ENCODE measurements at places on chromosomes 3 and 15. TPM values are rescaled to one million over a fixed set of nuclear protein-coding genes. Genes with fewer than 3 reads are reported as not detected.

GRCh38 chr3:141243271-141243707, 11.7 kb downstream of the PXYLP1 start:
- peaks cover 60% of the 10 kb centered on the region for H3K4me1 ChIP-seq
- H3K27me3 ChIP-seq, result no peaks in the 10 kb centered on the region
- H3K36me3 ChIP-seq, result peaks cover 60% of the 10 kb centered on the region
- H3K27ac ChIP-seq, result peak overlapping the region; percentile 87
- peak overlapping the region; percentile 32 for H3K4me3 ChIP-seq

- peak overlapping the region; percentile 63 for H3K27ac ChIP-seq
- H3K4me1 ChIP-seq, result peaks cover 19% of the 10 kb centered on the region
- H3K36me3 ChIP-seq, result peaks cover 52% of the 10 kb centered on the region
- peak; percentile 75 for DNase-seq
- H3K4me3 ChIP-seq, result no peak overlapping the region
These were observed 6.2 kb upstream of the TLR9 start for GRCh38 chr3:52231502-52232278.

DNA sequence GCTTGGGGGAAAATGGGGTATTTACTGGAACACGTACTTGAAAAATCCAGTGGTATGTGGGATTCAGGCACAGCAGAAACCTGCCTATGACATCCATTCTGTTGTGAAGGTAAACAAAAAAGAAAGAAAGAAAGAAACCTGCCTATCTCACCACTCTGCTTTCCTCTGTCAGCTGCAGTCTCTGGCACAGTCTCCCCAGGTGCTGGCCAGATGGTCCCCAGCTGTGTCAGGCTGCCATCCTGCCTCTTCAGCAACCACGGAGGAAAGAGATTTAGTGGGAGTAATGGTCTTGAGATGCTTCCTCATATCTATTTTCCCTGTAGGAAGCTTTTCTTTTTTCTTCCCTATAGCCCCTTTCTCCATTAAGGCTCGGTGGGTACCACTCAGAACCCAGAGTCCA, 2.5 kb upstream of the PXYLP1 start:
- peaks cover 11% of the 10 kb centered on the region for H3K27me3 ChIP-seq
- peaks cover 37% of the 10 kb centered on the region for H3K4me1 ChIP-seq
- DNase-seq, result no peak

The MESP2 gene
- total RNA-seq, result 0.41 TPM

DNA sequence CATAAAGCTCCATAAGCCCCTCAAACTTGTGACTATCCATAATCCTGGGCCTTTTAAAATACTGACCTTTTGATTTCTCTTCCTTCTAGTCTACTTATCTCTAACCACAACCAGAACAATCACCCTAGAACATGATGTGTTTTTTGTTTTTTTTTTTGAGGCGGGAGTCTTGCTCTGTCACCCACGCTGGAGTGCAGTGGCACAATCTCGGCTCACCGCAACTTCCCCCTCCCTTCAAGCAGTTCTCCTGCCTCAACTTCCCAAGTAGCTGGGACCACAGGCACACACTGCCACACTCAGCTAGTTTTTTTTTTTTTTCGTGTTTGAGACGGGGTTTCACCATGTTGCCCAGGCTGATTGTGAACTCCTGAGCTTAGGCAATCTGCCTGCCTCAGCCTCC, 25.1 kb downstream of the VPS39 start:
- no peak overlapping the region for H3K4me3 ChIP-seq
- H3K36me3 ChIP-seq, result peaks cover 77% of the 10 kb centered on the region
- H3K4me1 ChIP-seq, result no peaks in the 10 kb centered on the region
- no peaks in the 10 kb centered on the region for H3K27me3 ChIP-seq
- no peak overlapping the region for H3K27ac ChIP-seq

DNA sequence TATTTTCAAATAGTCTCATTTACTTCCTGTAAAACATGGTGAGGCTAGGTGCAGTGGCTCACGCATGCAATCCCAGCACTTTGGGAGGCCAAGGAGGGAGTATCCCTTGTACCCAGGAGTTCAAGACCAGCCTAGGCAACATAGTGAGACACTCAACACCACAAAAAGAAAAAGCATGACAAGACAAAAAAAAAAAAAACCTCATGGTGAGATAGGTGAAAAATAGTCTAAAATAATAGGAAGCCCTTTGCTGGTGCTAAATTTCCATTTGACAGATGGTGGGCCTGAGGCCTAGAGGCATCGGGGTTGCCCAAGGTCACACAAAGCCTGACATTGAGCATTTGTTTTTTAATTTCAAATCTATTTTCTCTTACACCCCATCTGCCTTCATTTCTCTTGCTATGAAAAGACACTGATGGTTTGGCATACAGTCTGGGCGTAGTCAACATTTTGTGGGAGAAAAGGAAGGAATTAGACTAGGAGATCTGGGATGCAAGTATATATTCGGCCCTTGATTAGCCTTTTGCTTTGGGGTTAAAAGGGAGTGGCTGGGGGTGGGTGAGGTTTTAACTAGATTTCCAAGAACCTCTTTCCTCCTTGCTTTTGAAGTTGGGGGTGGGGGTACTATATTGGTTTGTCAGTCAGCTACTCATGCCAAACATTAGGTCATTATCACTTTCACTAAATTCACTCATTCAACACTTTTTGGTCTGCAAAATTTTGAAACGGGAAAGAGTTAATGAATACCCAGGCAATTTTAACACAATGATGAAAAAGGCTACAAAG, 11.3 kb downstream of the RAB8B start:
- peak overlapping the region; percentile 63 for H3K4me3 ChIP-seq
- H3K4me1 ChIP-seq, result peaks cover 83% of the 10 kb centered on the region
- peak overlapping the region; percentile 73 for H3K27ac ChIP-seq
- DNase-seq, result no peak
- H3K36me3 ChIP-seq, result peaks cover 75% of the 10 kb centered on the region

- no peak overlapping the region for H3K4me3 ChIP-seq
- no peaks in the 10 kb centered on the region for H3K4me1 ChIP-seq
- peaks cover 2% of the 10 kb centered on the region for H3K27me3 ChIP-seq
- no peak overlapping the region for H3K27ac ChIP-seq
- no peaks in the 10 kb centered on the region for H3K36me3 ChIP-seq
These were observed 97.9 kb downstream of the PLD1 start for GRCh38 chr3:171712171-171712938.

GRCh38 chr3:21879184-21879886, 128.3 kb upstream of the ZNF385D start:
- no peak overlapping the region for H3K27ac ChIP-seq
- H3K4me1 ChIP-seq, result no peaks in the 10 kb centered on the region
- DNase-seq, result no peak
- no peaks in the 10 kb centered on the region for H3K27me3 ChIP-seq
- H3K36me3 ChIP-seq, result no peaks in the 10 kb centered on the region

The SCN11A gene
- total RNA-seq, result 0.02 TPM

- no peak overlapping the region for H3K4me3 ChIP-seq
- H3K4me1 ChIP-seq, result no peaks in the 10 kb centered on the region
- H3K27me3 ChIP-seq, result no peaks in the 10 kb centered on the region
- DNase-seq, result no peak
- H3K36me3 ChIP-seq, result no peaks in the 10 kb centered on the region
These were observed 12.3 kb upstream of the CTDSPL start for GRCh38 chr3:37849146-37849923.

The TMEM89 gene
- total RNA-seq, result 0.80 TPM

DNA sequence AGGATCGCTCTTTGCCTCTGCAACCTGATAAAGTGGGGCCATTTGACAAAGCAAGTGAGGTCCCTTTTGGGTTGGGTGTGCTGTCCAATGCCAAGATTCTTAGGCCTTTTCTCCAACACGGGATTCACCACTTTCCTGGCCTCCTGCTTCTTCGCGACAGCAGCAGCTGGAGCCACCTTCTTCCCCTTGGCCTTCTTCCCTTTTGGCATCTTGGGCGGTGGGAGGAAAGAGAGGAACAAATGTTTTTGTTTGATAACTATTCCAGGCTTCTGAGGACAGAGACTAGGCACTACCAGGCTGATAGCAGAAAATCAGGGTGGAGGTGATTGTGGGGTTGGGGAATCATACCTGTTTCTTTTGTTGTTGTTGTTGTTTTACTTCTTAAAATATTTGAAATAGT, 30.0 kb upstream of the FAM81A start:
- no peak for DNase-seq
- H3K4me3 ChIP-seq, result no peak overlapping the region
- no peaks in the 10 kb centered on the region for H3K36me3 ChIP-seq
- H3K27ac ChIP-seq, result no peak overlapping the region

DNA sequence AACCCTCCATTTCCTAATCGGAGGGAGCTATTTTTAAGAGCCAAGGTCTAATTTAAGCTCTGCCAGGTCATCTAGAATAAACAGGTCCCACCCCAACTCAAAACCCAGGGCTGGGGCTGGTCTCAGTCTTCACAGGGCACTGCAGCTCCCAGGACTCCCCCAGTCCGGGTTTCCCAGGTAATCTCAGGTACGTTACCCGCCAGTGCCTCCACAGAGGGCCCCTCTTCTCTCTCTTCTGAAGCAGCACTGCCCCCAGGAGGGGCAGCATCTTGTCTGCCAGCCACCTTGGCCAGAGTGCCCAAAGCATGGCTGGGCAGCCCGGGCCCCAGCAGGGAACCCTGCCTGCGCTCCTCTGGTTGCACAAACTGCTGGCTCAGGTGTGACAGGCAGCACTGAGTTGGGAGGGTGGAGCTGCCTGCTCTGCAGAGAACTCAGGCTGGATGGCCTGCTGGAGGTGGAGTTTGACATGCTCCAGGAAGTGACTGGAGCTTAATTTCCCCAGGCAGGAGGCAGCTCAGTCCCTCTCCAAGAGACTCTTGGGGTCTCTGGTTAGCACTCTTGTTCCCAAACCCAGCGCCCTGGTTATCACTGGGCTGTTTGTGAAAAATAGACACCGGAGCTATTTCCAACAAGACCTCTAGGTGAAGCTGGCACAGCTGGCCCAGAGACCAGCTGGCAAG, at the start of gene PLA2G4F:
TSS of gene PLA2G4F (minus strand) at position 394 of the 680 bp plus-strand sequence. CDS start at position 307, 87 bp downstream.
- H3K4me1 ChIP-seq, result no peaks in the 10 kb centered on the region
- H3K36me3 ChIP-seq, result peaks cover 3% of the 10 kb centered on the region
- no peaks in the 10 kb centered on the region for H3K27me3 ChIP-seq

GRCh38 chr15:101239724-101240136, 12.1 kb downstream of the CHSY1 start:
- DNase-seq, result no peak
- H3K4me3 ChIP-seq, result peak overlapping the region; percentile 68
- peaks cover 77% of the 10 kb centered on the region for H3K4me1 ChIP-seq
- H3K27ac ChIP-seq, result peak overlapping the region; percentile 89

DNA sequence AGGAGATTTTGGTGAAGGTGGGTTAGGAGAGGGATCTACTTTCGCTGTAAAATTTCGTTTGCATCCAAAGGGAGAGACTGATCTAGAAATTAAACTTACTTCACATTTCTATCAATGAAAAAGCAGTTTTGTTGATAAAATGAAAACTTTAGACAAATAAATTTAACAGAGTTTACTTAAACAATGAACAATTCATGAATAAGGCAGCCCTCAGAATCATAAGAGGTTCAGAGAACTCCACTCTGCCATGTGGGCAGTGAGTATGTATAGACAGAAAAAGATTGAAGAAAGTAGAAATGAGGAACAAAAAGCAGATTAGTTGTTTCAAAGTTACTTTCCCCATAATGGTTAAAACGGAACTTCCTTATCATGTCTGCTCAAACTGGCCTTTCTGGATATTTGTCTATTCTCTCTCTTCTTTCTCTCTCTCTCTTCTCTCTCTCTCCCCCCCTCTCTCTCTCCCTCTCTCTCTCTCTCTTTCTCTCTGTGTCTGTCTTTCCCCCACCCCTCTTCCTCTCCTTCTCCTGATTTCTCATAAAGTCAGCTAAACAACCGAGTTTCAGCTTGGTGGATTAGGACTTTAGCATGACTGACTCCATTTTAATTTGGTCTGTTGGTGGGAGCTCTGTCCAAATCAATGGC, 248.9 kb downstream of the TJP1 start:
- H3K4me1 ChIP-seq, result peaks cover 3% of the 10 kb centered on the region
- no peak overlapping the region for H3K4me3 ChIP-seq
- peaks cover 48% of the 10 kb centered on the region for H3K27me3 ChIP-seq
- no peaks in the 10 kb centered on the region for H3K36me3 ChIP-seq
- H3K27ac ChIP-seq, result no peak overlapping the region

The SPINT1 gene
- 22.5 TPM for total RNA-seq

DNA sequence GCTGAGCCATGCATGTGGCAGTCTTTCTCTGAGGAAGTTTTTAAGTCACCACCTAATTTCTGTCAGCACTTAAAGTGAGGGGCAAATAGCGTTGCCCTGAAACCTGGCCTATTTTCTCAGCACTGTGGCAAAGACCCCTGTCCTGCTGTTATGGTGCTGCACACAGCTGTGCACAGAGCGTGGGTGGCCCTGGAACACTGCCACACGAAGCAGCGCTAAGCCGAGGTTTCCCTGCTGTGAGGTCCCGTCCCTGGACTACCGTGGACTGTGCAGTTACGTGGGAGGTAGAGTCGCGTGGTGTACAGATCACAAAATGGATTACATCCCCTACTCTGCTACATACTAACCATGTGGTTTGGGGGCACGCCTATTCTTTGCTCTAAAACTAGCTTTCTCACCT, 101.6 kb upstream of the NR2E3 start:
- H3K27me3 ChIP-seq, result peaks cover 43% of the 10 kb centered on the region
- DNase-seq, result no peak
- H3K4me1 ChIP-seq, result peaks cover 2% of the 10 kb centered on the region
- H3K4me3 ChIP-seq, result no peak overlapping the region

All from activated T-helper 2 cell treated with anti-CD3 and anti-CD28 coated beads, Interferon-gamma antibody, Interleukin-2, Interleukin-4, amounts not matched to agents 10 μg/mL and 5 μg/mL and 100 μg/mL, durations not matched to agents 14 hours and 24 hours and 36 hours (primary cell).